ENCODE measurements at places on chromosomes 4 and X. TPM values are rescaled to one million over a fixed set of nuclear protein-coding genes. Genes with fewer than 3 reads are reported as not detected.

Gene IL1RAPL2
- total RNA-seq = not detected

Gene KDR
- total RNA-seq = 0.67 TPM

Gene EXOC1L
- not detected for total RNA-seq

Gene MAEA
- total RNA-seq = 54.4 TPM

Gene CYBB
- not detected for total RNA-seq

Gene FAM149A
- 5.4 TPM for total RNA-seq

Gene TMPRSS11A
- total RNA-seq = not detected

- no peak for DNase-seq
Measured at GRCh38 chr4:141686879-141687278, 50.5 kb downstream of the IL15 start.

GRCh38 chrX:13128104-13128503, 83.7 kb upstream of the FAM9C start:
- no peak for DNase-seq

GRCh38 chr4:97670703-97671269, 472.5 kb downstream of the STPG2 start:
- no peak for DNase-seq

DNA sequence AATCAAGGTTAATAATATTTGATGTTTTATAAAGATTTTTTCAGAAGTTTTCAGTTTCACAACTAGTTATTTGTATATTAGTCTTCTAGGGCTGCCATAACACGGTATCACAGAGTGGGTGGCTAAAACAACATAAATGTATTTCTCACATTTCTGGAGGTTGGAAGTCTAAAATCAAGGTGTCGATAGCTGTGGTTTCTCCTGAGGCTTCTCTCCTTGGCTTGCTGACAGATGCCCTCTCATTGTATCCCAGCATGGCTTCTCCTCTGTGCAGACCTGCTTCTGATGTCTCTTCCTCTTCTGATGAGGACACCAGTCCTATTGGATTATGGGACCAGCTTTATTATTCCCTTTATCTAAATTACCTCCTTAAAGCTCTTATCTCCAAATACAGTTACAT, 1456.6 kb downstream of the STIM2 start:
- DNase-seq = no peak

- DNase-seq = no peak
Measured at GRCh38 chrX:68677998-68678397, 30.5 kb downstream of the STARD8 start.

DNA sequence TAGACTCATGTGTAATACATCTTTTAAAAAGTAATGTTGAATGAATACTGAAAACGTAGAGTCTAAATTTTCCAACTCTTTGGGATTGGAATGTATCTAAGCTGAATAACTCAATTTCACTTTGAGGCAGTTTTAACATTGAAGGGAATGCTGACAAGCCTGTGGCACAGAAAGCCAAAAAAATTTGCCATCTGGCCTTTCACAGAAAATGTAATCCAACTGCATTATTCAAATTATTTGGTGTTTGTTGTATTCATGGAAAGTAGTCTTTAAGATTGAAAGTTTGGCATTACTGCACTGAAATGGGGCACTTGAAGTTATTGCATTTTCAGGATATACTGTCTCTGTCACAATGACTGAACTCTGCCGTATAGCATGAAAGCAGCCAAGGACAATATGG, 186.9 kb downstream of the FRMPD4 start:
- no peak for DNase-seq

- no peak for DNase-seq
Measured at GRCh38 chr4:55547466-55547770, 709 bp upstream of the CLOCK start.

Data from chondrocyte (in vitro differentiated cells).